Thymus (tissue), 14 donors: ENCODE measurements at places on chromosomes 3 and 15. TPM values are rescaled to one million over a fixed set of nuclear protein-coding genes. Genes with fewer than 3 reads are reported as not detected.

GRCh38 chr15:39491886-39492490, 88.9 kb upstream of the THBS1 start:
- no peak for DNase-seq

- no peak for DNase-seq
Observed at GRCh38 chr15:44910981-44911625, 45.4 kb upstream of the TERB2 start.

KIF15 gene
- 43.4 TPM for total RNA-seq

RBP2 gene
- total RNA-seq: 0.09 TPM

GRCh38 chr15:79099692-79100091, 9.1 kb upstream of the RASGRF1 start:
- no peak for DNase-seq

GRCh38 chr15:39130556-39131379, 450.1 kb upstream of the THBS1 start:
- DNase-seq: no peak

SMAD6 gene
- total RNA-seq: 1.0 TPM

- no peak for DNase-seq
Observed at GRCh38 chr3:33115024-33115768, 1.4 kb downstream of the CRTAP start.

FETUB gene
- total RNA-seq: 0.09 TPM

DNA sequence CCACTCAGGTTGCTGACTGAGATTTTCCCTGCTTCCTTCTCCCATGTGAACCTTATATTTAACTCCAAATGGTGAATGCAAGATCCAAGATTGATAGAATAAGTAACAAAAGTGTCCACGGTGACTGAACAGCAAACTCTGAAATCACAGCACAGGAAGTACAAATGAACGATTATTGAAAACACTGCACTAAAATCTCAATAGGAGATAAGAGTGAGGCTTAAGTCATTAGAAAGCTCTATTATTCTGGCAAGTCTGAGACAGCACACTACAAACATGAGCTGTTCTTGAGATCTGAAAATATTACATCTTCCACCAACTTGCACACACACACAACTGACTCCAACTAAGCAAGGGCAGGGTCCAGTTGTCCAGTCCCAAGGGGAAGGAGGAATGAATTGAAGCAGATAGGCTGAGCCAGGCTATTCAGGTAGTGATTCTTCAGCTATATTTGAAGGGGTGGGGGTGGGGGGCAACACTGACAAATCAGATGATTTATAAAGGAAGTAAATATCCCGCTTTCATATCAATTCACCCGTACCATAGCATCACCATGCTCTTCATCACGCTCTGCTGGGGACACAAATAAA, 2.9 kb downstream of the ZNF385D start:
- no peak for DNase-seq

CPNE9 gene
- 0.14 TPM for total RNA-seq
